Activated CD8-positive, alpha-beta memory T cell treated with anti-CD3 and anti-CD28 coated beads for 4 hours (primary cell): ENCODE measurements at places on chromosomes 2 and 18.

- DNase-seq: no peak
Measured at GRCh38 chr2:20544153-20544747, 97.4 kb downstream of the RHOB start.

- DNase-seq: no peak
Measured at GRCh38 chr2:241947876-241948275, 78.3 kb downstream of the RTP5 start.

GRCh38 chr18:22552254-22552653, 134.5 kb upstream of the CTAGE1 start:
- DNase-seq: no peak

GRCh38 chr2:67046591-67046990, 350.5 kb upstream of the ETAA1 start:
- DNase-seq: no peak

GRCh38 chr2:80737047-80737446, 432.5 kb upstream of the LRRTM1 start:
- DNase-seq: no peak

DNA sequence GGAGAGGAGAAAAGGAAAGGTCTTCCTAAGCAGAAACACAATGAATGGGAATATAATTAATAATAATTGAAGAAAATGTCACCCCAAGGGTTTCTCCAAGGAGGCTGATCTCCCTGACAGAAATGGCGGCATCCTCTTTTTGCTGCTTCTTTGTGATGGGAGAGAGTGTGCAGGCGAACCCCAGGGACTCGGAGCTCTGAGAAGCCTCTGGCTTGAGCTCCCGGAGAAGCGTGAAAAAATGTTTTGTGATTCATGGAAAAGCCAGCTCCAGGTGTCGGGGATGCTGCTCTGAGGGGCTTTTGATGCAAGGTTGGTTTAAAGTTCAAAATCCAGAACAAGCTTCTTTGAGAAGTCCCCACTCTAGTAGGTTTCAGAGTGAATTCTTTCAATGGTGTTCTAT, 91.0 kb downstream of the VWA3B start:
- no peak for DNase-seq

GRCh38 chr18:72828601-72829000, 39.2 kb downstream of the NETO1 start:
- DNase-seq: no peak

GRCh38 chr2:1300284-1300683, 113.0 kb upstream of the TPO start:
- no peak for DNase-seq

- no peak for DNase-seq
Measured at GRCh38 chr2:237184192-237184918, 98.7 kb downstream of the COPS8 start.

DNA sequence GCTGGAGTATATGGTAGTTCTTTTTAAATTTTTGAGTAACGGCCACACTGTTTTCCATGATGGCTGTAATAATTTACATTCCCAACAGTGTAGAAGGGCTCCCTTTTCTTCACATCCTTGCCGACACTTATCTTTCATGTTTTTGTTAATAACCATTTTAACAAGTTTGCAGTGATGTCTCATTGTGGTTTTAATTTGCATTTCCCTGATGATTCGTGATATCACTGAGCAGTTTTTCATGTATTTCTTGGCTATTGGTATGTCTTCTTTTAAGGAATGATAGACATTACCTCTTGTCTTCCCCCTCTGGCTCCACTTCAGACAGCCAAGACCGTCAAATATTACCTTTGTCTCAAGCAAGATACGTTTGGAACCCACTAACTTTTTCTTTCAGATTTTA, 371.1 kb upstream of the NRP2 start:
- DNase-seq: no peak

GRCh38 chr18:50590593-50590992, 30.7 kb downstream of the MAPK4 start:
- no peak for DNase-seq

- no peak for DNase-seq
Measured at GRCh38 chr2:72166279-72166678, 18.6 kb upstream of the CYP26B1 start.

DNA sequence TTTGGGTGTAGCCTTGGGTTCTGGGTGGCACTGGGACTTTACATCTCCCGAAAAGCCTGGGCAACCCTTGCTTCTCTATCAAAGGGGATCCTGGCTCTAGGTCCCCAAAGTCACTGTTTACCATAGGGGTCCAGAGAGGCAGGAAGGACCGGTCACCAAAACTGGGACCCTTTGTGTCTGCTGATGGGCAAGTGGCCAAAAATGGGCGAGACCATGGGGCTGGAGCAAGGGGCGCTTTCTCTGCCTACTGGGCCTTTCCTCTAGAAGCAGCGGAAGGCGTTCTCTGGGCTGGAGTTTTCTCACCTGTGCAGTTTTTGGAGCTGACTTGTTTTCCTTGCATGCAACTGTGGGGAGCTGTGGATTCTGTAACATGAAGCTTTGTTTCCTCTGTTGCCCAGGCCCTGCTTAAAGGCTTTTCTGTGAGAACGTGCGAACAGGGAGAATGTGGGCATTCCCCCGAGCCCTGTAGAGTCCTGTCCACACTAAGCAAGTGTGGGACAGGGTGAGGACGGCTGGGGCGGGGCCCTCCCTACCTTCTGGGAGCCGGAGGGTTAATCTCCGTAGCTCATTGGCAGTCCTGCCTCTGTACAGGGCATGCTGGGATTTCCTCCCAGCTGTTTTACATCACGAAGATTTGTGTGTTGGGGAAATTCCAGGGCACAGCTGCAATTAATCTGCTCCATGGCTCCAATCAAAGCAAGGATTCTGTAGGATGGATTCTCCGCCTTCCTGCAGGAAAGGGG, 50.2 kb downstream of the TGOLN2 start:
- DNase-seq: no peak

DNA sequence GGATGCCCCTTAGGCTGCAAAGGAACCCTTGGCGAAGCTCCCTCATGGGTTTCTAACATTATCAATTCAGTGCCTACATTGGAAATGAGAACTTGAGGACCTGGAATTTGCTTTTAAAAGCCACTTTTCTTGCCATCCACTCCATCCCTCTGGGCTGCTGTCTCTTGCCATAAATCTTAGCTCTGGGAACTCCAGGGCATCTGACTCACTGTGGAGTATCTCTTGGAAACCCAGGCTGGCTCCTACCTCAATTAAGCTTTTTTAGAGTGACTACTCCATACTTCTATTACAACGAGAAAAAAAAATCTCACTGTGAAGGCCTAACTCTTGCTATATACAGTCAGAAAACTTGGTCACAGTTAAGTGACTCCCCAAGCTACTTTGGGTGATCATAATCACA, 227.2 kb upstream of the SETBP1 start:
- no peak for DNase-seq

DNA sequence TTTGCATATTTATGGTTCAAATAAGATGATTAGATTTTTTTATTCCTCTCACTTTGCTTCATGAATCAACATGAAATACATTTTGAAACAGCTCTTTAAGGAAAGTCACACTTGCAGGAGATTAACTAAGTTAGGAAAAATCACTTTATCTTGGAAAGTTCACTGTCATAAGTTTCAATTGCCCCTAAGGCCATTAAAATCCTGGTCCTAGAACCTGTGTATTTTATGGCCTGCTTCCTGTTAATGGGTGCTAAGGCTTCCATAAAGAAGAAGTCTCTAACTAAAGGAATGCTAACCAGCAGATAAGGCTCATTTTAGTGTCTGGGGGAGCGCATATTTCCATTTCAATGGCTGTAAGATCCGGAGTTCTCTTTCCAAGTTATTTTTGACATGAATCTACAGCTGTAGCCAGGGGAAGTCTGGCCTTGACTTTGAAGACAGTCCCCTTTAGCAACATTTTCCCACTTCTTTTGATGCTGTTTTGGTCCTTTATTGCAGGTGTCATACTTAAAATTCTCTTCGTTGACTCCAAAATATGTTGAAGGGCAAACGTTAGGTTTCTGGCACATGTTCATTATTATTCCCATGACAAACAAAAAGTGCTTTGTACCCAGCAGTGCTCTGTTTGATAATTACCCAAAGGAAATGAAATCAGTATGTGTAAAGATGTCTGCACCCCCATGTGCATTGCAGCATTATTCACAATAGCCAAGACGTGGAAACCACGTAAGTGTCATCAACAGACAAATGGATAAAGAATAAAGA, 34.4 kb upstream of the SH3BP4 start:
- no peak for DNase-seq

DNA sequence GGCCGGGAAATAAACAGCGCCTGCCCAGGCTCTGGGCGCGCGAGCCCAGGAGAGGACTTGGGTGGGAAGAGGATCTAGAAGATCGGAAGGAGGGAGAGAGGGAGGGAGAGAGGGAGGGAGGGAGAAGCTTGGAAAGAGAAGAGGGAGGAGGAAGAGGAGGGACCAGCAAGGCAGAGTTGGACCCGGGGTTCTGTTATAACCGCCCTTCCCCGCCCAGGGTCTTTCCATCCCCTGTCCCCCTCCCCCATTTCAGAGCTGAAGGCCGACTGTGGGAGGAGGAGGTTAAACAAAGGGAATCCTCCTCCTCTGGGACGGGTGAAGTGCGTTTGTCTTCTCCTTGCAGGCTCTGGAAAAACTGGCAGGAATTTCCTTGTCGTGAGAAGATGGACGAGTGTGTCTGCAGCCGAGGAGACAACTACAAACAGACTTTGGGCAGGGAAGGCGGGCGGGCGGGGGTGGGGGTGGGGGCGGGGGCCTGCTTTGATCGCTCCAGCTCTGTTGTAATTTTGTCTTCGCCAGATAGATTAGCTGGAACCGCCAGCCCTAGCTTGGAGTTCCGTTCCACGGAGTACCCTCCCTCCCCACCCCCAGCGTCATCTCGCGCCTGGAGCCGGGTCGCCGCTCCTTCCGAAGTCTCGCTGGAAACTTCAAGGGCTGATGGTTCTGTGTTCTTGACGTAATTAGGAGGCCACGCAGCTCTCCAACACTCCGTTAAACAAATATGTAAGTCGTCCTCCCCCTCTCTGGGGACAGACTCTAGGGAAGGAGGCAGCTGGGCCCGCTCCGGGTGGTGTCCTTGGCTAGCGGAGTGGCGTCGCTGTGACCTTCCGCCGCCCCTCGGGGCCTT, 6.4 kb upstream of the SP9 start:
- no peak for DNase-seq

- DNase-seq: no peak
Measured at GRCh38 chr2:45640576-45640975, 10.9 kb upstream of the PRKCE start.

- DNase-seq: no peak
Measured at GRCh38 chr2:21642647-21643046, 518.9 kb downstream of the TDRD15 start.

GRCh38 chr18:1014951-1015624, 110.4 kb downstream of the ADCYAP1 start:
- no peak for DNase-seq

- no peak for DNase-seq
Measured at GRCh38 chr2:63399156-63399555, 189.1 kb downstream of the WDPCP start.

DNA sequence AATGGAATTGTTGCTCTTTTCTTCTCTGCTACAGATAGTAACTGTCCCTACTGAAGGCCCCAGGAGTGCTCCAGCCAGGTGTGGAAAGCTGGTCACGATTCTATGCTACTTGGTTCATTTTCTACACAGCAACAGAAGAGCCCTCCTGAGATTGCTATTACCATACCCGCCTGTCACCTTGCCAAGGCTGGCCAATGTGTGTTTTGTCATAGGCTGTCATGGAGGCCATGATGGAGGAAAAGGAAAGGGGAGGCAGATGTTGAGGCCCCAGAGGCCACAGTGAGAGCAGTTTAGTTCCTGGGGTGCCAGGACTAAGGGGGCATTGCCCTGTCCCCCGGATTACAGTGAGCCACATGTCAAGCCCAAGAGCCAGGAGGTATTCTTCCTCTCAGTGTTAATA, 952 bp downstream of the ELMOD3 start:
- no peak for DNase-seq

GRCh38 chr2:158290225-158290624, 166.3 kb downstream of the CCDC148 start:
- DNase-seq: no peak

- DNase-seq: no peak
Measured at GRCh38 chr2:223086370-223086981, 34.5 kb downstream of the KCNE4 start.

- DNase-seq: no peak
Measured at GRCh38 chr2:54609241-54609640, 114.2 kb upstream of the EML6 start.

DNA sequence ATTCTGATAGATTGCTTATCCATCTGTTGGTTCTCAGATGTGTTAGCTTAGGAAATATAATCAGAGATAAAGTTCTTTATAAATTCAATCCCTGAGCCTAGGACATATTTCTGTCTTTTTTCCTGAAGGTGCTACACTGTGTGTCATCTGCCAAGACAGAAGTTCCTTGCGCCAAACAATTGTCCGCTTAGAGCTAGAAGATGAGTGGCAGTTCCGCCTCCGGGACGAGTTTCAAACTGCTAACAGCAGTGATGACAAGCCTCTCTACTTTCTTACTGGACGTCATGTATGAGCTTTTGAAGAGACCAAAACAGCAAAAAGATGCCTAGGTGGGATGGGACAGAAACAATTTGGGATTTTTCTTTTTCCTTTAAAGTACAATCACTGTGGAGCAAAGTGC, 78.0 kb downstream of the ESCO1 start:
- no peak for DNase-seq

DNA sequence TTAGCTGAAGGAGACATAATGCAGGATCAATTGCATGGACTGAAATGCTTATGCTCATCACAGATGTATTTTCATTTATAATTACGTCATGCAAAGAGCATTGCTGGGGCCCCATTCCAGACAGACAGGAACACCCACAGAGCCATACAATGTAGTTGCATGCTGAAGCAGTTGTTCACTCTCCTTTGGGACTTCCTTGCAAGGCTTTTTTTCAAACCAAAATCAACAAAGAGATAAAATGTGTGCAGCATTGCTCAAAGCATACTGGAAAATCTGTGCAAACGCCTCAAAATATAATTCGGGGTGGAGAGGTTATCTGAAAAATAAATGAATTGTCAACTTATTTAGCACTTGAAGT, 463.2 kb downstream of the CDH2 start:
- DNase-seq: no peak
